ENCODE measurements at places on chromosomes 6 and 20. TPM values are rescaled to one million over a fixed set of nuclear protein-coding genes. Genes with fewer than 3 reads are reported as not detected.

BNIP5 gene
- total RNA-seq = not detected

HLA-DMA gene
- 1.9 TPM for total RNA-seq

PI16 gene
- total RNA-seq = under 0.01 TPM

SAPCD1 gene
- 1.3 TPM for total RNA-seq

SNAI1 gene
- total RNA-seq = 1.3 TPM

THBD gene
- 0.32 TPM for total RNA-seq

VNN1 gene
- under 0.01 TPM for total RNA-seq

OARD1 gene
- total RNA-seq = 4.7 TPM

ADNP gene
- total RNA-seq = 26.8 TPM

TRIM10 gene
- total RNA-seq = not detected

KIAA0408 gene
- total RNA-seq = 1.3 TPM

HEY2 gene
- 0.32 TPM for total RNA-seq

MYL9 gene
- total RNA-seq = 195 TPM

PAK5 gene
- not detected for total RNA-seq

CST4 gene
- total RNA-seq = 0.32 TPM

SLC44A4 gene
- not detected for total RNA-seq

CALHM4 gene
- total RNA-seq = not detected

SLC17A4 gene
- not detected for total RNA-seq

SF3B5 gene
- 78.6 TPM for total RNA-seq

DEK gene
- total RNA-seq = 113 TPM

LPA gene
- total RNA-seq = not detected

SMOC2 gene
- total RNA-seq = 0.32 TPM

SUMO4 gene
- total RNA-seq = 2.6 TPM

FKBP1A gene
- 120 TPM for total RNA-seq

TMEM170B gene
- total RNA-seq = 2.3 TPM

C6orf52 gene
- not detected for total RNA-seq

RHAG gene
- total RNA-seq = not detected

TRMT11 gene
- total RNA-seq = 29.6 TPM

ID4 gene
- 2.2 TPM for total RNA-seq
